ENCODE measurements at places on chromosomes 12 and 14.
A peak's percentile ranks its signal among the peaks of the same experiment; 100 is the strongest.

- DNase-seq, result peak; percentile 15
Measured at GRCh38 chr14:95431199-95432143, 85.0 kb downstream of the SYNE3 start.

DNA sequence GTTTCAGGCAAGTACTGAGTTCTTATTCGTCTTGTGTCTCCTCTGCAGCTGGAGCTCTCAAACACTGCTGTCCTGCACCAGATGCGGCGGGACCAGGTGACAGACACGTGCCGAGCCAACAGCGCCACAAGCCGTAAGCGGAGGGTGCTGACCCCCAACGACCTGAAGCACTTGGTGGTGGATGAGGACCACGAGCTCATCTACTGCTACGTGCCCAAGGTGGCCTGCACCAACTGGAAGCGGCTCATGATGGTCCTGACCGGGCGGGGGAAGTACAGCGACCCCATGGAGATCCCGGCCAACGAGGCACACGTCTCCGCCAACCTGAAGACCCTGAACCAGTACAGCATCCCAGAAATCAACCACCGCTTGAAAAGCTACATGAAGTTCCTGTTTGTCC lies 201.2 kb downstream of the SLC41A2 start:
- DNase-seq, result no peak

DNA sequence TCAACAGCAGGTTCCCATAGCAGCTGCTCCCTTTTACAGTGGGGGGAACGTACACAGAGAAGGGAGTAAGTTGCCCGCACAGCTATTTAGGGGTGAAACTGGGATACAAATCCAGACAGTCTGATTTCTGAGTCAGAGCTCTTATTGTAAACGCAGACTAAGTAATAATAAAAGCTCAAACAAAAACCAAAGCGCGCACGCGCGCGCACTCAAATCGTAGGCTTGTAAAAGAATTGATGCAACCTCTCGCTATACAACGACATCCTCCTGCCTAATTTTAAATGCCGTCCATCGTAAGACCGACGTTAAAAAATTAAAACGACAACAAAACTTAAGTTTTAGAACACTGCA lies 747 bp upstream of the DACT1 start:
- peak; percentile 69 for DNase-seq

GRCh38 chr14:101131451-101131916 lies 228.0 kb upstream of the RTL1 start:
- DNase-seq, result no peak

DNA sequence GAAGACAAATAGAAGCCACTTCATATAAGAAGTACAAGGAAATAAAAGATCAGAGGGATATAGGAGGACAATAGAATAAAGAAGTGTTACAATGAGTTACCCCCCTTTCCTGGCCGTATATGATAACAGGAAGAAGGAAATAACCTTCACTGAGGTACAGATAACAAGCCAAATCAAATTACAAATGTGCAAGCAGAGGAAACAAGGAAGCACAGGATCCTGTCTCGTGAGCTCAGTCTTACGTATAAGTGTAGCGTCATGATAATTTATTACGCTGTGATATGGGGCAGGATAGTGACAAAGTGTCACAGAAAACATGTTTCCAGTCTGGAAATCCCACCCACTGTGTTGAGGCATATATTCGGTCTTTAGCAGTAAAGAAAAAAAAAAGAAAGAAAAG lies 26.5 kb downstream of the CRACR2A start:
- DNase-seq, result no peak

- no peak for DNase-seq
Measured at GRCh38 chr12:79121486-79121885, 256.9 kb downstream of the SYT1 start.

DNA sequence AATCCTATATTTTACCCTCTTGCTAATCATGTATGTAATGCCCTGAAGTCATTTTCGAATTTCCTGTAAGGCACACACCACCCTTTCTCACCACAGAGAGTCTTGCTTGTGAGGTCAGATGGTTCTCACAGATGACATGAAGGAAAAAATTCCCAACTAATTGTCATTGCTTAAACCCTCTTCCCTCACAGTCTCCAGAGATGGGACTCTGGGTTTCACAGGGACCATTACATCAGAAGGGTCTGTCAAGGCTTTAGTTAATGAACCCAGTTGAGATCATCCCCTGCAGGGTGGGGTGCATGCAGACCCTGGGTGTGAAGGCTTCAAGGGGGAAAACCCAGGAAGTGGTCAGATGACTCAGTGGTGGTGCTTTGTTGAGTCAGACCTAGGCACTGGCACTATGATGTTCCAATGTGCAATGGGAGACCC lies 229.6 kb downstream of the BCAT1 start:
- DNase-seq, result no peak

DNA sequence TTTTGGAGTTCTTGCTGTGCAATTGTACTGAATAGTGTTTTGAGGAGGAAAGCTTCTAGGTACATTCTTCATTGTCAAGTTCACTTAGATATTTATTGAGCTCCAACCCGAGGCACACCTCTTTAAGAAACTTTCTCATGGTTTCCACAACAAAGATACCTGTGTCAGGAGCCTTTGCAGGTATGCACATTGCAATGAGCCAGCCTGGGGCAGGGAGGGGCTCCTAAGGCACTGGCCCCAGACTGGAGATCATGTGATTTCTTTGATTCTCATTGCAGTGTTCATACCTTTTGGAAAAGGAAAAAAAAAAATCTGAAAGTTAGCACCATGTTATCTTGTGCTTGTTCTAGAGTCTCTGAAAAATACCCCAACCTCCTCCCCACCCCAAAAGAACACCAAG lies 80.3 kb downstream of the PRMT8 start:
- DNase-seq, result no peak

DNA sequence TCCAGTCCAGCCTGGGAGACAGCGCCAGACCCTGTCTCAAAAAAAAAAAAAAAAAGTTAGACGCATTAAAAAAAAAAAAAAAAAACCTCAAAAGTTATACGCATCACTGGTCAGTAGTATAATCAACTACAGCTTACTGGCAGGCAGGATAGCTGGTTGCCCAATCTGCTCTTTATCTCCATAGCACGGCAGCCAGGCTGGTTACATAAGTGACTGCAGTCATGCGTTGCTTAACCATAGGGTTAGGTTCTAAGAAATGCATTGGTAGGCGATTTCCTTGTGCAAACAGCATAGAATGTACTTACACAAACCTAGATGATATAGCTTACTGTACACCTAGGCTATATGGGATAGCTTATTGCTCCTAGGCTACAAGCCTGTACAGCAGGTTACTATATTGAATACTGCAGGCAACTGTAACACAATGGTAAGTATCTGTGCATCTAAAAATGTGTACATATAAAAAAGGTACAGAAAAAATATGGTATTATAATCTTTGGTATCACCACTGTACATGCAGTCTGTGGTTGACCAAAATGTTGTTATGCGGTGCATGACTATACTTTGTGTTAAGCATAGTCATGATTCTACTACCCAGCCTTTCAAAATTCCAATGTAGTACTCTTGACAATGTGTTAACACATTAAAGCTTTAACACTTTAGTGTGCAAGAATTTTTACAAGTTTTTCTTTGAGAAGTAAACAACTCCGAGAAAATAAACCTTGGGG lies 8.1 kb downstream of the L2HGDH start:
- no peak for DNase-seq

DNA sequence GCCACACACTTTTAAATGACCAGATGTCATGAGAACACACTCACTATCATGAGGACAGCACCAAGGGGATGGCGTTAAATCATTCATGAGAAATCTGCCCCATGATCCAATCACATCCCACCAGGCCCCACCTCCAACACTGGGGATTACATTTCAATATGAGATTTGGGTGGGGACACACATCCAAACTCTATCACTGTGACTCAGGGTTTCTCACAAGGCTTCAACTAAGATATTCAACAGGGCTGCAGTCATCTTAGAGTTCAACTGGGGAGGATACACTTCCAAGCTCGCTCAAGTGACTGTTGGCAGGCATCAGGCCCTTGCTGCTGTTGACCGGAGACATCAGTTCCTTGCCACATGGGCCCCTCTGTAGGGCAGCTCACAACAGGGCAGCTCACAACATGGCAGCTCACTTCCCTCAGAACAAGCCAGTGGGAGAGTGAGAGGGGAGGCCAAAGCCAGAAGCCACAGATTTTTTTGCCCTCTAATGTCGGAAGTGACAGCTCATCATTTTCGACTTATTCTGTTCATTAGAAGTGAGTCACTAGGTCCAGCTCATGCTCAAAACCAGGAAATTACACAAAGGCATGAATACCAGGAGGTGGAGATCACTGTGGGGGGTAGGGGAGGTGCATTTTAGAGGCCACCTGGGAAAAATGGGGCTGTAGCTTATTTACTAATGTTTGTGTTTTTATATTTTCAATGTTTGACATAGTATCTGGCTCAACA lies 50.8 kb upstream of the PTHLH start:
- no peak for DNase-seq

DNA sequence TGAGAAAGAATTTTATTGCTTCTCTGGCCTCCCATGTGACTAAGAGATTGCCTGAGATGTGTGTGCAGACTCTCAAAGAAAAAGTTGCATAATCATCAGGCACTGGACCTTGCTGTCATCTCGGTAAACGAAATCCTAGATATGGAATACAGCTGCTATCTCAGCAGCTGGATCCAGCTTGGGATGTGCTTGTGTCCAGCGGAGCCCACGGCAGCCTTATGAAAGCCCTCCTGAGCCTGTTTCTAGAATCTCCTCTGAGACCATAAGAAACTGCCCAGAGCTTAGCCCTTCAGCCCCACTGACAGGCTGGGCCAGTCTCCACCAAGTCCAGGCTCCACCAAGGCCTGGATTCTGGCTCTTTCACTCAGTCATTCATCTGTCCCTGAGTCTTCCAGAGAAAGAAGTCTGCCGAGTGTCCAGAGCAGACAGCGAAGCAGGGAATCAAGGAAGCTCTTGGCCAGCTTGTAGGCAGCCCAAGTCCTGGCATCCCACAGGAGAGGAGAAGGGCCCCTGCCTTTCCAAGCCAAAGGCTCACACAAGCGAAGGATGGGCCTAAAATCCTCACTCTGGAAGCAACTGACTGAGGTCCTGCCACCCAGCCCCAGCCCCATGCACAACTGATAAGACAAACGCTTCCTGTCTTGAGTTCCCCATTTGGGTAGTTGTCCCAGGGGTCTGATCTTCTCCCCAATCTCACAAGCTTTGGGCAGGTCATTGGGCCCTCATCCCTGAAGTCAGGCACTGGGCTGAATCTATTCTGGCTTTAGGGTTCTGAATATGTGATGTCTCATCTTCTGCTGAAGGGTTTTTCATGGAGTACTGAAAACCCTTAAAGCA lies 97.8 kb downstream of the SEC23A start:
- DNase-seq, result no peak

DNA sequence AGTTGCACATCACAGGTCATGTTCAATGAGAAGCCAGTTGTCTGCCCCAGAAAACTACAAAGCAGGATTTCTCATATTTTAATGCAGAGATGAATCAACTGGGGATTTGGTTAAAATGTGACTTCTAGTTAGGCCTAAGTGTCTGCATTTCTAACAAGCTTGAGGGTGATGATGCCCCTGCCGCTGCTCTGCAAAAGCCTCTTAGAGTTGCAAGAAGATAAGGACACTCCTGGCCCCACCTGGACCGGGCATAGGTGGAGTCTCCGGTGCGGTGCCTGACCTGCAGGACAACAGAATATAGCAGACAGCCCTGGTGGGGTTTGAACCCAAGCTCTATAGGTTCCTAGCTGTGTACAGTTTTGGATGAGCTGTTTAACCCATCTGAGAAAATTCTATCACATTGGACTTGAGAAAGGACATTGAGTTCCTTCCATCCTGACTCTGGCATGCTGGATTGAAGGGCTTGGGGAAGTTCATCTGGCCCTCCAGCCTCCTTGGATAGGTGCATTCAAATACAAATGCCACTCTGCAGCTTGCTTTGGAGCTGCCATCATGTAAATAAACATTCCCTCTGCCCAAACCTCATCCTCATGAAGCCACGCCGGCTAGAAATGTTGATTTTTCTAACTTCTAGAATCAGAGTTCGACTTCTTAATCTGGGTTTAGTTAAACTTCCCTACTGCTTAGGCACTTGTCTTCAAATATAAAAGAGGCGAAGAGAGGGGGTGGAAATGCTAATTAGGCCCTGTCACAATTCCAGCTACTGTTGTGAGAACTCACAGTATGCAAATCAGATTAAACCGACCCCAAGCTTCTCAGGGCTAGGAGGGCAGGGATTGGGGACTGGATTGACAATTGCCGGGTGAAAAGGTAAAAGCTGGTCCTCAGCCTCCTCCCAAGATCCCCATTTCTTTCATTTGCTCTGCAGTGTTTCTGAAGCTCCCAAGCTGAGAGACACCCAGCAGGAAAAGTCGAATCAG lies 1225.6 kb downstream of the VRK1 start:
- peak; percentile 49 for DNase-seq

DNA sequence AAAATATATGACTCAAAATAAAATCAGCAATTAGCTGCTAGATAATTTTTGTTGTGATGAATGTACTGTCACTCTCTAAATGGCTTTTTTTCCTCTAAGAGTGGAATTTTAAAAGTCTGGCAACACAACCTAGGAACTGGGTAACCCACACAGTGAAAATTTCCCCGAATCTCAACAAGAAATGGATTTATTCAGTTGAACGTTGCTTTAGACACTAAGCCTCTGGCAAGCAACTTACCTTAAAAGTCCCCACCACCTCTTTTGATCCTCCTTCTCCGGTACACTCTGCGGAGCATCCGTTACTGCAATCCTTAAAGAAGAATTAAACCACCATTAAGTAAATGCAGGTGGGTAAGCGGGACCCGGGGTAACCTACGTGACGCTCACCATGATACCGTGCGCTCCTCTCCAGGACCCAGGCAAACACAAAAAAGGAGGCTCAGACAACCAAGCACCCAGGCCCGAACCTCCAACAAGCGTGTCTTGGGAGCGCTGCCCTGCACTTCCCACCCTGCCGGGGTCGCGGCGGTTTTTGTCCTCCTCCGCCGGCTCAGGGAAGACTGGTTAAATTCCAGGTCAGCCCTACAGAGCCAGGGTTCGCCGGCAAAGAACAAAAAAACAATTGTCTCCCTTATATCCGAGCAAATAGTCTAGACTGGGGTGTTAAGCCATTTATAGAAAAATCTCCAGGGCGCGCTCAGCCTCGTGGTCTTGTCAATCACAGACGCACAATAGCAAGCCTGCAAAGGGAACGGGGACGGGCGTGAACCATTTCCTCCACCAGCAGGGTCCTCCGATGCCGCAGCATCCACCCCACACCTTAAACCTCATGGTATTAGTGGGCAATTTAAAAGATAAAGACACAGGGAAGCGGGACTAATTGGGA lies 47.1 kb downstream of the BCAT1 start:
- DNase-seq, result peak; percentile 91

DNA sequence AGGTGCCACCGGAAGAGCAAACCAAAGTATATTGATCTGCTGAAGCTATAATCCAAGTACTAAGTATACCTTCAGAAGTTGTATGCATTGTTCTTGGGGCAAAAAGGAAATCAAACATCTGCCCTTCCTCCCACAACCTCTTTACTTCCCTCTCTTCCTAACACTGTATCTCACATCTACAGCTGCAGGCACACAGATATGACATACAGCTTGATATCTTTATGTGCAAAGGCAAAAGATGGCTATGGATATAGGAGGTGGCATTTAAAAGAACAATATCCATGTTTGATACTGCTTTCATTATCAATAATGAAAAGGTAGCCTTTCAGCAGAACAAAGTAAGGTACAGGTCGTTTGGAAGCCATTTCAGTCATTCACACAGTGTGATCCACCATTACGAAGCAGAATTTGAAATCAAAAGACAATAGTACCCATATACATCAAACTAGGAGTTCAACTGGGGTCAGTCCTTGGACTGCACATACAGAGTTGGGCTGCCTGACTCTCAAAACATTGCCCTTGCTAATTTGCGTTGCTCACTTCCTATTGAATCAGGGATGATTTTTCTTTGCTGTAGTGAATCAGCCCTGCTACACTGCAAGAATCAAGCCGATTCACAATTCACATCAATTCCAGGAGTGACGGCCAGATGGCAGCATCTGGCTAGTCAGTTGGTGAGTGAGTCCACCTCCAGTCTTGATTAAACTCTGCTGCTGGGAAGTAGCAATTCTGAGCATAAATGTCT lies 8.9 kb downstream of the ANG start:
- DNase-seq, result peak; percentile 92

All from brain (organoid and tissue), 16 donors.